Non-pigmented ciliary epithelial cell (primary cell): ENCODE measurements at places on chromosomes 1 and 21.

GRCh38 chr1:115952547-115952946 lies 23.8 kb upstream of the SLC22A15 start:
- DNase-seq, result no peak

- DNase-seq, result no peak
Measured at GRCh38 chr1:45654540-45655280, 30.9 kb upstream of the CCDC17 start.

DNA sequence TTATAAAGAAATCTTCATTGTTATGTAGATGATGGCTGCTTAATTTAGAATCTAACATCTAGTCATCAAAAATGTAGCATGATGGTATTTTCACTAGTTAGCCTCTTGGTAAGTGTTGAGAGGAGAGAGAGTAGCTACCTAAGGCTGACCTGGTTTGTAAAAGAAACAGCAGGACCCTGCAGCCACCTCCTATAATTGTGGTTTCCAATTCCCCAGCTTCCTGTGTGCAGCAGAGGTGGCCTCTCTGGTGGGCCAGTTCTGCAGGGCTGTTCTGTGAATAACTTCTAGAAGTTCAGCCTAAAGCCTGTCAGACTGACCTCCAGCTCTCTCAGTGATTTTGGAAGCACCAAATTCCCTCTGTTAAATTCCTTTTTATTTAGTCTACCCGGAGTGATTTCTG lies 246.4 kb upstream of the LRRC7 start:
- no peak for DNase-seq

DNA sequence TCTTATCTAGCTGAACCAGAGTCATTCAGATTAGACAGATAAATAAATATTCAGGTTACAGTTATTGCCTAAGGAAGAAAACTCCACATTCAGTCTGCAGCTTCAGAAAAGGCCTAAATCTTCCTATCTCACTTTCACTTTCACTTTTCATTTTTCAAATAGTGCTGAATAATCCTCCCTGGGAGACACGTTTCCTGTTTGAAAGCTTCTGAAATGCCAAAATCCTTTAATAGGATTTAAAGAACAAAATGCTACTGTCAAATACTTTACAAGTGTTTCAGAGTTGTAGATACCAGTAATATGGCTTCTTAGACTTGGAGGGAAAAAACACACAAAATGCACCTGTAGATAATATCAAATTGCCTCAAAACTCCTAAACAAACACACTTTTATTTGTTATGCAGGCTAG lies 3.9 kb downstream of the PSMB2 start:
- DNase-seq, result peak; percentile 32

- no peak for DNase-seq
Measured at GRCh38 chr1:189432753-189433152, 1044.9 kb downstream of the BRINP3 start.

GRCh38 chr1:40630488-40631223 lies 34.8 kb downstream of the RIMS3 start:
- no peak for DNase-seq

- no peak for DNase-seq
Measured at GRCh38 chr1:224521904-224522734, 87.5 kb upstream of the WDR26 start.

DNA sequence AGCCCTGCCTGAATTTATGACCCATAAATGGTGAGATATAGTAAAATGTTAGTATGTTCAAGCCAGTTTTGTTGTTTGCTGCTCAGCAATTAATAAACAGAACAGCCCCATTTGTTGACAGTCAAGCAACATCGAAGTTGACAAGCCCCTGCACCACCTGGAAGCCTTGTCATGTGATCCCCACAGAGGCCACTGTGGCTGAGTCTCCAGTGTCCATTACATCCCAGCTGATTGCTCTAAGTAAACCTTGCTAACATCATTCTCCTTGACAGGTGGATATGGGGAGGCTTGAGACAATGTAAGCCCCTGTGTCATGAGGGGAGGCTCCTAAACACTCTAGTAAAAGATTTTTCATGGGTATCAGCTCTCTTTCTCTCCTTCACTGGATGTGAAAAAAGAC lies 17.5 kb upstream of the TACSTD2 start:
- DNase-seq, result no peak

DNA sequence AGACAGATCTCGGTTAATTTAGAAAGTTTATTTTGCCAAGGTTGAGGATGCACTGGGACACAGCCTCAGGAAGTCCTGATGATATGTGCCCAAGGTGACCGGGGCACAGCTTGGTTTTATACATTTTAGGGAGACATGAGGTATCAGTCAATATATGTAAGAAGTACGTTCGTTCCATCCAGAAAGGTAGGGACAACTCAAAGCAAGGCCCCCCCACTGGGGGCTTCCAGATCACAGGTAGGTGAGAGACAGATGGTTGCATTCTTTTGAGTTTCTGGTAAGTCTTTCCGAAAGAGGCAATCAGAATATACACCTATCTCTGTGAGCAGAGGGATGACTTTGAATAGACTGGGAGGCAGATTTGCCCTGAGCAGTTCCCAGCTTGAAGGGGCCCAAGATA lies 60.4 kb upstream of the VTCN1 start:
- no peak for DNase-seq

GRCh38 chr1:205689479-205689878 lies 9.2 kb upstream of the SLC45A3 start:
- no peak for DNase-seq

GRCh38 chr1:38690790-38691449 lies 168.7 kb downstream of the RRAGC start:
- no peak for DNase-seq

- no peak for DNase-seq
Measured at GRCh38 chr1:97738270-97738669, 182.6 kb downstream of the DPYD start.

DNA sequence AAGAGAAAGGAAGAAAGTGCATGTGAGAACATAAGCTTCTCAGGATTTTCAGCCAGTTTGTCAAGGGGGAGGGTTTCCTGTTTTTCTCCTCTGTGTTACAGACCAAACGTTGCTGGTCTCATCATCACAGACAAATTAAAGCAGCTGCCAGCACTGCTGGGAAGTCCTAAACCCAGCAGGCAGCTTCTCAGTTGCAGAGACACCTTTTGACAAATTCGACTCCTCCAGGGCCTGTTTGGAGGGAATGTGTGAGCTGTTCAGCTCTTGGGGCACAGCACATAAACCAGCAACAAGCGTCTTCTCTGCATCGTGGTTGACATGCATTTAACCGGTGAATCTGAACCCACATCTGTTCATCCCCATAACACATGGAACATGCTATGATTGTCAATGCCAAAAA lies 454.6 kb upstream of the RUNX1 start:
- DNase-seq, result no peak

GRCh38 chr1:212612041-212612961 lies 3.7 kb downstream of the ATF3 start:
- DNase-seq, result no peak

DNA sequence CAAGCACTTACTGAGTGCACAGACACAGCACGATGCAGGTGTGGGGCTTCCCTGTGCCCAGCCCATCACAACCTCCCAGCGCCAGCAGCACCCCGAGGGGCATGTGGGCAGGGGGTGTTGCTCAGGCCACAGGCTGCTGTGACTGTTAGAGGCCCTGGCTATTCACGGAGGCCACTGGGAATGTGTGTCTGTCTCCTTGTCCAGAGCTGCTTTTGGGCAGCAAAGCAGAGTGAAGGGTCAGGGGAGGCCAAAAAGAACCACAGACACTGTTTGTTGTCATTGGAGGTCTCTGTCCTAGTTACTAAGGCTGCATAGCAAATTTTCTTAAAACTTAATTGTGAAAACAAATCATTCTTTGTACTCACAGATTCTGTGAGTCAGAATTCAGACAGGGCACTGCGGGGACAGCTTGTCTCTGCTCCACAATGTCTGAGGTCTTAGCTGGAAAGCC lies 49.6 kb downstream of the TNFRSF8 start:
- DNase-seq, result no peak

- no peak for DNase-seq
Measured at GRCh38 chr1:93666613-93667384, 14.8 kb downstream of the BCAR3 start.

- DNase-seq, result peak; percentile 72
Measured at GRCh38 chr1:8941906-8942305, 3.8 kb upstream of the CA6 start.

- DNase-seq, result no peak
Measured at GRCh38 chr1:29267321-29268070, 31.2 kb downstream of the PTPRU start.

GRCh38 chr1:221488550-221488949 lies 253.3 kb downstream of the DUSP10 start:
- DNase-seq, result no peak

DNA sequence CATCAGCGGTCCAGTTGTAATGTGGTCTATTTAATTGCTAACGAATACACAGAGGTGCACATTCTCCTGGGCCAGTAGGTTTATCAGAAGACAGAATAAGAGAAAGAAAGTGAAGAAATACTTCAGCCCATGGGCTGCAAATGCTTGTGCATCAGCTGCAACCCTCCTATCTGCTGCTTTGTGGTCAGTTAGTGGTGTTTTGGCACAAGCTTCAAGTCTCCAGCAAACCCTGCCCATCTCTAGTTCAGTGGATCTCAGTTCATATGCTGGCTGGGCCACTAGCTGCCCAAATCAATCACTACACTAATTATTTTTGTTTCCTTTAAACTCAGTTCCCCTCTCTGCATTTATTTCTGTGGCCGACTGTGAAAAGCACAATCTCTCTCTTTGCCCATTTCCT lies 124.2 kb downstream of the KCNJ6 start:
- no peak for DNase-seq

DNA sequence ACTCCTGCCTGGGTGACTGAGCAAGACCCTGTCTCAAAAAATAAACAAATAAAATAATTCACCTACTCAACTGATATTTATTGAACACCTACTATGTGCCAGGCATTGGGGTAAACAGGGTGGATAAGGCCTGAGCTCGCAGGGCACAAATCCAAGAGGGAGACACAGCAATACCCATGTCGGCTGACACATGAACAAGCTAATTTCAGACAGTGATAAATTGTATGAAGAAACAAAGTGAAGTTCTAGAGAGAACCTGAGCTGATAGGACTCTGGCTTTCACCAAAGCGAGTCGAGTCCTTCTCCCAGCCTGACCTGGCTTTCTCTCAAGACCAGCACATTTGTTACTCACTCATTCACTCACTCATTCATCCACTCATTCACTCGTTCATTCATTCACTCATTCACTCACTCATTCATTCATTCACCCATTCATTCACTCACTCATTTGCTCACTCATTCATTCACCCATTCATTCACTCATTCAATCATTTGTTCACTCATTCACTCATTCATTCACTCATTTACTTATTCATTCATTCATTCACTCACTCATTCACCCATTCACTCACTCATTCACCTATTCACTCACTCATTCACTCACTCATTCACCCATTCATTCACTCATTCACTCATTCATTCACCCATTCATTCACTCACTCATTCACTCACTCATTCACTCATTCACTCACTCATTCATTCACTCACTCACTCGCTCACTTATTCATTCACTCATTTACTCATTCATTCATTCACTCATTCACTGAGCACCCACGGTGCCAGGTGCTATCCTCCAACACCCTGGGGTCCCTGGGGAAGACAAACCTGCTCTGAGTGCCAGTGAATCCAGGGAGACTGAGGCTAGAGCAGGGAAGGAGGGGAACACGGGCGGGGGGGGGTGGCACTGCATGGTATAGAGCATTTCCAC lies 37.4 kb upstream of the CASZ1 start:
- DNase-seq, result no peak

DNA sequence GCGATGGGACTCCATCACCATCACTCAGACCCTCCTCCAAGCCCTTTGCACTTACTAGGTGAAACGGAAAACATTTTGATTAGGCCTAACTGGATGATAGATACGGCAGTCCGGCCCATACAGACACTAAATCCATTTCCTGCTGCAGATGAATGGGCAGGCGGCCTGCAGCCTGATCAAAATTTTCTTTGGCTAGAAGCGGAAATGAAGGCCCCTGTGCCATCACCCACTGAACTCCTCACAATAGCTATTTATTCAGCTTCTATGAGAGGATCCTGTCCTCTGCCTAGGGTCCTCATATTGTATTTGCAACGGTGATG lies 200.5 kb downstream of the OMA1 start:
- DNase-seq, result no peak

GRCh38 chr1:34360574-34360973 lies 183.9 kb downstream of the C1orf94 start:
- no peak for DNase-seq

DNA sequence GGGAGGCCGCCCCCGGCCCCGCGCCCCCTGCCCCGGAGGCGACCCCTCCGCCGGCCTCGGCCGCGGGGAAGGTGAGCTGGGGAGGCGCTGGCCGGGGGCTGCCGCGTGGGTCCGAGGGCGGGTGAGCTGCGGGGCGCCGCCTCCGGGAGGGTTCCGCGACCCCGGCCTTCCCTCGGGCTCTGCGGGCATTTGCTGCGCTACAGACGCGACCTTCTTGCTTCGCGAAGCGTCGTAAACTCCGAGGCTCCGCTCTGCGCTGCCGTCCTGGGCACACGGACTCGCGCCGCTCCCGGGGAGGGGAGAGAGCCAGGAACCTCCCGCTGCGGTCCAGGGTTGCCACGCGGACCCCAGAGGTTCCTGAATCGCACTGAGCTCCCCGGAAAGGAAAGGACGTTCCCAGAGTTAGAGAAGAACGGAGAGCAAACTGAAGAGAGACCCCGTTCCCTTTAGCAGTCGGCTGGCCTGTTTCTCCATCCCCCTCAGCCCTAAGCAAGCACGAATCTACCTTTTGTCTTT lies 345 bp downstream of the SLX9 start:
- no peak for DNase-seq

DNA sequence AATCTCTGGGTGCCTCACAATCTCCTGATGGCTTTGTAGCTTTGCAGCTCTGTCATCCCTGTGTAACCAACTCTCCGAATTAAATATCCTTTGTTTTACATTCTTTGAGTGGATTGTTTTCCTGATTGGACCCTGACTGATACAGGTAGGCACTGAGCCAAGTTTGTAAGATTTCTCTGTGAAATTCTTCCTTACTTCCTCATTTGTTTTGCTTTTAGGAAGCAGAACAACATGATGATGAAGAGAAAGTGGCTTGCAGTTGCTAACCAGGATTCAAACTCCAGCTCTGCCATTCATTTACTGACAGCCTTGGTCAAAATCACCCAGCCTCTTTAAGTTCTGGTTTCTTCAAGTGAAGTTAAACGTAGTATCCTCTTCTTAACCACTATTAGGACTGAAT lies 452.3 kb downstream of the OMA1 start:
- no peak for DNase-seq
